ENCODE measurements at places on chromosomes 6 and 20.

DNA sequence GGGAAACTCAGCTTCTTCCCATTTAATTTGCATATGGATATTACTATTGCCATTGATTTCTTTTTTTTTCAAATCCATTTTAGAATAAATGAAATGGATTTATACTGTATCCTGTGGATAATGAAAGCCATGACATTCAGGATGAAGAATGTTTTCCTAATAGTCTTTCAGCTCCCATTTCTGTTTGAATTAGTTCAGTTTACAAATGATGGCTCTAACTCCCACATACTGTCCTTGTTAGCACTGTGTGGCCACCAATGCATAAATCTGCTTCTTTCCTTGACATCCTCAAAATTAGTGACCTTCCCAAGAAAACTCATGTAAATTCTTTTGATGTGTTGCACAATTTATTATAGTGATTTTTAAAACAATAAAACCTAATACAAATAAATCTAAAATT, 693.2 kb upstream of the GJE1 start:
- no peak for DNase-seq

- DNase-seq: no peak
Observed at GRCh38 chr6:146905181-146905704, 299.0 kb upstream of the STXBP5 start.

GRCh38 chr6:75941509-75941908, 131.0 kb downstream of the IMPG1 start:
- DNase-seq: no peak

DNA sequence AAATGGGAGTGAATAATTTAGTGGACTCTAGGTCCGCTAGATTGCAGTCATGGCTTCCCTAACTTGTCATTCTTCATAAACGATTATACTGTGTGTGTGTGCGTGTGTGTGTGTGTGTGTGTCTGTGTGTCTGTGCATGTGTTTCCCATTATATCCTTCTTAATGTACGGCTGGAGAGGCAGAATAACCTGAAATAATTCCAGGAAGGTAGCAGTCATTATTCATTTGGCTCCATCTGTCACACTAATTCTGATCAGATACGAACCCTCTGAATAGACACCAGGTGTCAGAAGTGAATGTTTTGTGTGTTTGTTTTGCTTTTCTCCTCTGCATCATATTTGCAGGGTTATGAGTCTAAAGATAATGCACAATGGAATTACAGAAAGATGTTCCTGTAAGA, 372.9 kb downstream of the DOK5 start:
- DNase-seq: no peak

- DNase-seq: no peak
Observed at GRCh38 chr6:164887660-164888059, 421.7 kb downstream of the C6orf118 start.

DNA sequence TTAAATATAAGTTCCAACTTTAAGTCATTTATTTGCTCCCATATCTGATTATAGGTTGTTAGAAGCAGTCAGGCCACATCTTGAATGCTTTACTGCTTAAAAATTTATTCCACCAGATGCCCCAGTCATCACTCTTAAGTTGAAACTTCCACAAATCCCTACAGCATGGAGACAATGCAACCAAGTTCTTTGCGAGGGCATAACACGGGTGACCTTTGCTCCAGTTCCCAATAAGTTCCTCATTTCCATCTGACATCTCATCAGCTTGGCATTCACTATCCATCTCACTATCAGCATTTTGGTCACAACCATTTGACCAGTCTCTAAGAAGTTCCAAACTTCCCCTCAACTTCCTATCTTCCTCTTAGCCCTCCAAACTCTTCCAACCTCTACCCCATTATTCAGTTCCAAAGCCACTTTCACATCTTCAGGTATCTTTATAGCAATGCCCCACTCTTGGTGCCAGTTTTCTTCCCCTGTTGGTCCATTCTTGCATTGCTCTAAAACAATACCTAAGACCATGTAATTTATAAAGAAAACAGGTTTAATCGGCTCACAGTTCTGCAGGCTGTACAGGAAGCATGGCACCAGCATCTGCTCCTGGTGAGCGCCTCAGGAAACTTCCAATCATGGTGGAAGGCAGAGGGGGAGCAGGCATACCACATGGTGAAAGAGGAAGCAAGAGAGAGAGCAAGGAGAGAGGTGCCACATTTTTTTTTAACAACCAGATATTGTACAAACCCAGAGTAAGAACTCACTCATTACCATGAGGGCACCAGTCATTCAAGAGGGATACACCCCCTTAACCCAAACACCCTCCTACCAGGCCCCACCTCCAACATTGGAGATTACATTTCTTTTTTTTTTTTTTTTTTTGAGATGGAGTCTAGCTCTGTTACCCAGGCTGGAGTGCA, 15.9 kb upstream of the ITPR3 start:
- no peak for DNase-seq

DNA sequence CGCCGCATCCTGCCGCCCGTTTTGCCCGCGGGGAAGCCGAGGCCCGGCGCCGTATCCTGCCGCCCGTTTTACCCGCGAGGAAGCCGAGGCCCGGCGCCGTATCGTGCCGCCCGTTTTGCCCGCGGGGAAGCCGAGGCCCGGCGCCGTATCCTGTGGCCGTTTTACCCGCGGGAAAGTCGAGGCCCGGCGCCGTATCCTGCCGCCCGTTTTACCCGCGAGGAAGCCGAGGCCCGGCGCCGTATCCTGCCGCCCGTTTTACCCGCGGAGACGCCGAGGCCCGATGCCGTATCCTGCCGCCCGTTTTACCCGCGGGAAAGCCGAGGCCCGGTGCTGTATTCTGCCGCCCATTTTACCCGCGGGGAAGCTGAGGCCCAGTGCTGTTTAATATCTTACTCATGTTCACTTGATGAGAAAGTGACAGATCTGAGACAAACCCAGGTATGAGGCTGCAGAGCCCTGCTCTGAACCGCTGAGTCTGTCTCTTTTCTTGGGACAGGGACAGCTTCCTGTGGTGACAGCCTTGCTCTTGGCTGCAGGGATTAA, 129.4 kb downstream of the CDH26 start:
- no peak for DNase-seq

DNA sequence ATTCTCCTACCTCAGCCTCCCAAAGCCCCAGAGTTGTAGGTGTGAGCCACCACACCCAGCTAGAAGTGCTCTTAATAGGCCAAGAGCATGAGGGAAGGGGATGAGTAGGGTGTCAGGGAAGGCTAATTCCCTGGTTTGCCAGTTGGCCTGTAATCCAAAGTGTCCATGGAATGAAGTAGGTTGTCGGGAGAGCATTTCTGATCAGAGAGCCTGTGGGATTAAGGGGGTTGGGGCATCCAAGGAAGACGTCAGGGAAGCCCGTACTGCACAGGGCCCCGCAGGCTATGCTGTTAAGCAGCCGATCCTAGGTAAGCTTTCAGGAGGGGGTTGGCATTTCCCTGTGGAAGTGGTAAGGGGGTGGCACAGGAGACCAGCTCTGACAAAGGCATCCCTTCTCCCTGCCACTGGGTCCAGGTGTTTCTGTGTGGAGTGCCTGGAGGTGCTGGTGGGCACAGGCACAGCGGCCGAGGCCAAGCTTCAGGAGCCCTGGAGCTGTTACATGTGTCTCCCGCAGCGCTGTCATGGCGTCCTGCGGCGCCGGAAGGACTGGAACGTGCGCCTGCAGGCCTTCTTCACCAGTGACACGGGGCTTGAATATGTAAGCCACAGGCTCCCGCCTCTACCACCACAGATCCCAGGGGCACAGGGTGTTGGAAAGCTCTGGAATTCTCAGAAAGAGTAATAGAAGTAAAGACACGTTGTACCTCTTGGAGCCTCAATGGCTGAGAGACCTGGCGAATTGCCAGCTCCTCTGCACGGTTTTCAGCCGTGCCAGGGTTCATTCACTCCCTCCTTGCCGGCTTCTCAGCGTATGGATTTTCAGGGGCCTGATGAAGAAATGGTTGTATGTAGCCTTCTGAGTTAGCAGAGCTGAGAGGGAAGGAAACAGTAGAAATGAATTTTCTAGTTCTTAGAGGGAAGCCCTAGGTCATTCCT, 21.4 kb upstream of the MAPRE1 start:
- DNase-seq: no peak

DNA sequence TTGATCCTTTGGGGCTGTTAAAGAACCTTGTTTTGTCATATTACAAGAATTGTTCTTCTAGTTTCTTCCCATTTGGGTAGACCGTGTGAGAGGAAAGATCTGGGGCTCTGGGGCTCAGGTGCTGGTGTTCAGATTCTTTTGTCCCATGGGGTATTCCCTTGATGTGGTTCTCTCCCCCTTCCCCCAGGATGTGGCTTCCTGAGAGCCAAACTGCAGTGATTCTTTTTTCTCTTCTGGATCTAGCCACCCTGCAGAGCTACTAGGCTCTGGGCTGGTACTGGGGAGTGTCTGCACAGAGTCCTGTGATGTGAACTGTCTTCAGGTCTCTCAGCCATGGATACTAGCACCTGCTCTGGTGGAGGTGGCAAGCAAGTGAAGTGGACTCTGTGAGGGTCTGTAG, 480.5 kb upstream of the MAN1A1 start:
- DNase-seq: no peak

DNA sequence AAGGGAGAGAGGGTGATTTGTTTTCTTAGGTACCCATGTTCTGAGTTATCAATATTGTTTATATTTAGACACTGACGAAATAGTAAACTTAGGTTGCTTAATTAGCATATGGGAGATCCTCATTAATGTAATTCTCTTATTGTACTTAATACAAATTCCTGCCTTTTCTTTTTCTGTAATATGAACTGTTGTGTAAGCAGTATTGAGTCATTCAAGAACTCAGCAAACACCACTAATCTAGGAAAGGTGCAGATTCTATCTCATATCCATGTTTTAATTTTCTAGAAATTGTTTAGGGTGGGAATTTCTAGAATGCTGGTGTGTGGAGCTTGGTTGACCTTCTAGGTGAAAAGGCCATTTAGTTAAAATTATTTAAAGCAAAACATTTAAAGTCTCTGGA, 216.0 kb downstream of the ZFAND3 start:
- DNase-seq: no peak

- DNase-seq: peak; percentile 50
Observed at GRCh38 chr6:148557796-148558321, 189.0 kb upstream of the UST start.

DNA sequence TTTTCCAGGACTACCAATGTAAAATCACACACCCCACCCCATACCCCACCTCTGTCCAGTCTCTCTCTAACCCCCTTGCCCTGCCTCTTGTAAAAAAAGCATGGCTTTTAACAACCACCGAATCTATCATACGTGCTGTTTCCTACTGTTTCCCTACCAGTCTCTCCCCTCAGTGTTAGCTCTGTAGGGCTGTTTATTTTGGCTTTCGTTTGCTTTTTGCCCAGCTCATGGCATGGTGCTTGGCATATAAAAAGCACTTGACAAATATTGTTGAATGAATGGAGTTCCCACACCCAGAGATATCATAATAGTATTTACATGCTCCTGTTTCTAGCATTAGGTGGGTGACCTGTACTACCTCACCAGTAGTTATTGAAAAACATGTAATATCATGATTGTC, 148.2 kb downstream of the OPRM1 start:
- no peak for DNase-seq
